Stimulated activated CD4-positive, alpha-beta T cell treated with anti-CD3 and anti-CD28 coated beads, Interleukin-15, amount 100 ng/mL, for 24 hours (primary cell): ENCODE measurements at places on chromosomes 7 and 10.

- no peak for DNase-seq
Measured at GRCh38 chr10:58867683-58868082, 308.8 kb upstream of the PHYHIPL start.

DNA sequence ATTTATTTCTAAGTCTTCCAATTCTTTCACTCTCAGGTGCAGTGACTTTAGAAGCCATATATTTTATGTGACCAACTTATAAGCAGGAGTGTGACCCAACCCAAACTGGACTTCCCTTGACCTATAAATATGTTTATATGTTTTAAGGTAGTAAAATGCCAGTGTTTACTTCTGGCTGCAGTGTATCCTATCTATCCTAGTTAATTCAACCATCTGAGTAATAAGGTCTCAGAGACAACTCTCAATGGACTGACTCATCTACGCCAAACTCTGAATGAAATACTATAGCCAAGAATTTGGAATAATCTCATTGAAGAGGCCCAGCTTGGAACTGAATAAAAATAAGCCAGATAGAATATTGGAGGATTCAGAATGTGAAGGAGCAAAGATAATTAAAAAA, 544.5 kb upstream of the SORCS1 start:
- DNase-seq = no peak

GRCh38 chr10:47383261-47384147, 589 bp downstream of the ZNF488 start:
- DNase-seq = no peak

DNA sequence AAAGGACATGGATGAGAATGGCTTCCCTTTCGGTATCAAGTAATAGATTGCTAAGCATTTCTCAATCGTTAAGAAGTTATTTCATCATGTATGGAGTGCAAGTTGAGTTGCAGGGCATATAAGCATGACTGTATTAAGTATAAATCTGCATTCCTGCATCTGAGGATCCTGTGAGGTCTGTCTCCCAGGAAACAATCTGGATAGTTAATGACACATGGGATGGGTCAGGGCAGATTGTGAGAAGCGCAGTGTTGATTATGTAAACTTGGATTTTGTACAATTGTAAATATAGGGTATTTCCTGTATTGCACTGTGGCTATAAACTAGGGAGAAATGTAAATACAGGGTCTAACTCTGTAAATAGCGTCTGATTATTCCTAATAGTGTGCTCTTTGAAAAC, 102.6 kb downstream of the PLXDC2 start:
- no peak for DNase-seq
